ENCODE measurements at places on chromosomes 2 and 18.
A peak's percentile ranks its signal among the peaks of the same experiment; 100 is the strongest.

DNA sequence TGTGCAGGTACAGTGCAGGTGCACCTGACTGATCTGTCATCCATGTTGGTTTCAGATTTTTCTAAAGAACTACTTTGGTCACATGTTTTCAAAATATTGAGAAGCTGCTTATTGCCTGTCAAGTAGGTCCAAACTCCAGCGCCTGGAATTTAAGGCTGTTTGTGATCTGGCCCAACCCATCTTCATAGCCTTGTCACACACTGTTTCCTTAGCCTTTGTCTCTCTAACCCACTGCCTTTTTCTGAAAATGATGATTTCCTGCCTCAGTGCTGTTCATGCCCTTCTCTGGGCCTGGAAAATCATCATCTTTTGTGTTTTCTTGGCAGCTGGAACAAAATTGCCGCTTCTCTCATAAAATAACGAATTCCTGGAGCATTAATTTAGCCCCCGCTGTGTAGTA lies 7.2 kb downstream of the LIMS1 start:
- DNase-seq: no peak

DNA sequence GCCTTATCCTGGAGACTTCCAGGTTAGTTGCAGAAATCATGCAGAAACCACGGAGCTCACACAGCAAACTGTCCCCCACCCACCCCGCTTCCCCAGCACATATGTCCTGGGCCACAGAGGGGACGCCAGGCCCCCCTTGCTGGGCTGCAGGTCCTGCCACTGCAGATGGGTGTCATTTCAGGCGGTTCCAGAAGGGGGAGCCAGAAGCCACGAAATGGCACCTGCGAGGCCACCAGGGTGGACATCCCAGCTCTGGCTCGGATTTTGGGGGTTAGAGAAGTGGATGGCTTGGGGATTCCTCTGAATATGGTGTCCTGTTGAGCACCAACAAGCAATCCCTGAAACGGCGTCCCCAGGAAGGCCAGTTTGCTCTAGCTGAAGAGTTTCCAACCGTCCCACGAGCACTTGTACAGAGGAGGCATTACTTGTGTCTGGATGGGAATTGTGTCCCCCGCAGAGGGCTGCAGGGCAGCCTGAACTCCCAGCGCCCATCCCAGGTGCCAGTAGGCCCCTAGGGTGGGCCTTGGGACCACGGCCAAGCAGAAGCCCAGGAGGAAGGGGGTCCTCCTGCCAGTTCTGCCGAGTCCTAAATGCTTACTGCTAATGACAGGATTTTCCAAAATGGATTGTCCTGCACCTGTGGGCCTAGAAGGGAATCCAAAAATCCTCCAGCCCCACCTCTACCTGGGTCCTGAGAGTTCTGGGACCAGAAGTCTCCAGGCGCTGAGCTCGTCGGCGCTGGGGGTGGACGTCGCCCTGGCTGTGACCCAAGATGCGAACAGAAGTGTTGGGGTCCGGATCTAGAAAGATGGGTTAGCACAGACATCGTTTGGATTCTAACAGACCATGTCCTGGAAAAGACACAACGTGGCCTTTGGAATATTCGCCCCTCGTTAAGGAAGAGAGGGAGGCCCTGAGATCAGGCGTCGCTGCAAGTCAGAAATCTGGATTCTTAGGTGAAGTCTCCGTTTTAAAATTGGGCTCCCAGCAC lies 14.6 kb upstream of the NFATC1 start:
- peak; percentile 68 for DNase-seq

DNA sequence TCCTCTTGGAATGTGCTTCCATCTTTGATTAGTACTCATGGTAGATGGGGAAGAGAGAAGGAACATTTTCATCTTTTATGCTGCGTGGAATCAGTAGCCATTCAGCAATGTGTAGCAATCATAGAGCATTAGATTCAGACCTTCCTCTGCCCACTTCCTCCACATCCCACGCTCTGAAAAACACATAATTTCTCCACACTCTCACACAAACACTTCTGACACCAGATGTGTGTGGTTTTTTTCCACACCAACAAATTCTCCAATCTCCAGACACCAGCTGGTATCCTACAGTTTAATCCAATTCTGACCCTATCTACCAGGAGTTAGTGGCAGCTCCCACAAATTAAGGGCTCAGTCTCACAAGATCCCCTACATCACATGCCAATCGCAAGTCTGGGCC lies 103.3 kb downstream of the AOX1 start:
- DNase-seq: no peak

DNA sequence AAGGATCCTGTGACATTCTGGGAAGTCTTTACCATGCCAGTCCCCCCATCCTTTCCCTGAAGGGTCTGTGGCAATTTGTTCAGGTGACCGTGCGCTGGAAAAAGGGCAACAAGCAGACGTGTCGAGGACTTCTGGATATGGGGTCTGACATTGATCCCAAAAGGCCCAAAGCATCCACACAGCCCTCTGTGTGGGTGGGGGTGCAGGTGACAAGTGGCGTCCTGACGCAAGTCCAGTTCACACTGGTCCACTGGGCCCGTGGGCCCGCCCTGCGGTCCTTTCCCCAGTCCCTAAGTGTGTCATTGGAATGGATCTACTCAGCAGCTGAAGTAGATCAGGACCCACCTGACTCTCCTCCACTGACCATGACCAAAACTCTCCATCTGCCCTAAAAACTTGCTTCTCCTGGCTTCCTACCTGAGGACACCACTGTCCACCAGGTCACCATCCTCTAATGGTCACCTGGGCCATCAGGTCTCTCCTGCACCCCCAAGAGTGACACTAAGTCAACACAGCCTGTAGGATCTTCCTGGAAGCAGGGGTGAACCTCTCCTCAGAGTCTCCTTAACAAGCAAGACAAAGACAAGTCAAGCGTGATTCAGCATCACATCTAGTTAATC lies 85.6 kb upstream of the SLC66A3 start:
- DNase-seq: no peak

DNA sequence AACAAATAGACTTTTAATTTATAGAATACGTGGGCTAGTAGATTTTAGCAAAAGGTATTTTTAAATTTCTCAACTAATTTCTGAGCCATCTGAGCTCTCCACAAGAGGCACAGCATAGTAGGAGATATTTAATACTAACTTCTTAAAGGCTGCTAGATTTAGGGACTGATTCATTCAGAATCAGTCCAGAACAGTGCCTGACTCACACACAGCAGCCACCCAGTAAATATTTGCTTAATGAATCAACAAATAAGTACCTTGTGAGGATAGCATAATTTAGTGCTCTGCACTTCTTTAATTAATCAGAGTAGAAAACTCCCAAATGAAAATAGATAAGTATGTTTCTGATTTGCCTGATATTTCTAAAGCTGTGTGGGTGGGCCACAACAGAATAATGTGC lies 35.6 kb upstream of the SYT4 start:
- DNase-seq: no peak

- no peak for DNase-seq
Observed at GRCh38 chr2:17857021-17857420, 21.4 kb upstream of the KCNS3 start.

DNA sequence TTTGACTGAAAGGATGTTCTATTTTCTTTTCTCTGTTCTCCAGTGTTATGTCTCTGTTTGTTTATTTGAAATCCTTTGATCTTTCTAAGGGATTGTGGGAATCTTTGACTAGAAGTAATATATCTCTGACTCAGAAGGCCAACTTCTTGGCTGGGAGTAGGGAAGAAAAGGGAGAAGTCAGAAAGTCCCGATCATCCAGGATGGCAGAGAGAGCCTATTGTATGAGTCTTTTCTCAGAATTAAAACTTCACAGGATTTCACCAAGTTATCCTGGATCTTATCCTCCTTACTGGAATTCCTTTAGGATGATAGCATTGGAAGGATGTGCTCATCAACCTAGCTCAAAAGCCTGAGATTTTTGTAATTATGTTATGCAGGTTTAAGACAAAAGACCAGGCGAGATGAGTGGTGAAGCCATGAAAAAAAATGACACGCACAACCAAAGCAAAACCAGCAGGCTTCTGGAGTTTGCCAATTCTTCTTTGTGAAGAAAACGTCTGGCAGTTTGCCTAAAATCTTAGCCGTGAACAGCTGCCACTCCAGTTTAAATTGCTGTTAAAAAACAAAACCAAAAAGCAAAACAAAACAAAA lies 383.6 kb upstream of the SMIM21 start:
- DNase-seq: no peak

DNA sequence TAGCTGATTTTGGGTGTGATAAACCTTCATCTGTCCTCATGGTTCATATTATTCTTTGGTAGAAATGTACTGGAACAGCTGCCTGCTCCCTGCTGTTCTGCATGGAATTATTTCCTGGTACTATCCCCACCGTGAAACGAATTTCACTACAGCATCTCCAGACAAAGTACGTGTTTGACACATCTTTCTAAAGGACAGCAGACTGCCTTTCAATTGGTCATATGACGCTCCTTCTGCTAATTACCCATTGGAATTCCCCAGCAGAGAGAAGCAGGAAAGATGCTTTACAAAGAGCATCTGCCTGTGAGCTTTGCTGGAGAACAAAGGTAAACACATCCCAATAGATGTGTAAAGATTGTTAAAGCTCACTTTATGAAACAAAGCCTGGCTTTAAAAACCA lies 4.4 kb upstream of the RFX8 start:
- DNase-seq: no peak

GRCh38 chr2:9558948-9559381 lies 3.3 kb upstream of the ADAM17 start:
- DNase-seq: no peak

- DNase-seq: no peak
Observed at GRCh38 chr18:58562146-58562998, 66.5 kb downstream of the ALPK2 start.

DNA sequence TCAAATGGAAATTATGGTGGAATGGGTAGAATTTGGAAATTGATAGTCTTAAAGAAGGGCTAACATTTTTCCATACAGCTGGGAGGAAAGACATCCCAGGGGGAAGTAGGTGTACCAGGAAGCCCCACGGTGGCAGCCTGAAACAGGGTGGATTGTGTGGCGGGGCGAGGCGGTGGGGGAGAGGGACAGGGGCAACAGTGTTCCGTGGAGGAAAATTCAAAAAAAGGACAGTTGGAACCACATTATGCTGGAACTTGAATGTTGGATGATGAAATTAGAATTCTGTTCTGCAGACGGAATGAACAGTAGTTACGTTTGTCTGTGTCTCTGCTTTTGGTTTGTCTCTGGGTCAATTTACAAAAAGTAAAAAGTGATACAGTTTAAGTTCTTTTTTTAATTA lies 10.6 kb upstream of the CIB4 start:
- no peak for DNase-seq

DNA sequence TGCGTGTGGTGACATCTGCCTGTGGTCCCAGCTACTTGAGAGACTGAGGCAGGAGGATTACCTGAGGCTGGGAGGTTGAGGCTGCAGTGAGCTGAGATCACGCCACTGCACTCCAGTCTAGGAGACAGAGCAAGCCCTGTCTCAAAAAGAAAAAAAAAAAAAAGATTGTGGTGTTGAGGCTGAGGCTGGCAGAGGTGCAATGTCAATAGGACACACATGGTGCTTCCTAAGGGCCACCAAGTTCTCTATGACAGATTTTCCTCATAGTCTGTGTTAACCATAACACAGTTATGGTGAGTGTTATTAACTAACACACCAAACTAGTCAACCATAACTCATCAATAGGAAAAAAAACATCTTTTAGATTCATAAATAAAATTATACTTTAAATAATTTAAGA lies 494.4 kb downstream of the TMX3 start:
- DNase-seq: no peak

- peak; percentile 8 for DNase-seq
Observed at GRCh38 chr18:3612315-3612714, 162.3 kb downstream of the TGIF1 start.

GRCh38 chr2:14745288-14746076 lies 113.0 kb downstream of the LRATD1 start:
- no peak for DNase-seq

- DNase-seq: no peak
Observed at GRCh38 chr2:109049022-109049421, 60.0 kb upstream of the EDAR start.

GRCh38 chr2:72887032-72887739 lies at the start of gene SPR:
TSS of gene SPR (plus strand) at chr2:72887408. CDS start at chr2:72887433, 25 bp downstream.
- peak; percentile 40 for DNase-seq

DNA sequence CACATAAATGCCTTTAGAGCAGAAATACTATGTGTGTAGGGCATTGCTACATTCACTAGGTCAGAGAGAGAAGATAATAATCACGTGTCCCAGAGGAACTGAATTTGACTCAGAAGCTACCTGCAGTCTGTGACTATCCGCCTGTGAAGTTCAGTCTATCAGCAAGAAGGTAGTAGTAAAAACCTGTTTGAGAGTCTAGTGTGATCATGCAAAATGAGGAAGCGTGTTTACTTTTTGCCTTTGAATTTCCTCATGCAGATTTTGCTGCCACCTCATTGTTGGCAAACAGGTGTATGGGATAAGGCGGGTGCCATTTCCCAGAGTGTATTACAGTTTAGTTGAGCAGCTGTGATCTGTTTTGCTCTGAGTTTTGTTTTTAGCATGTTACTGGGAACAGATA lies 403.9 kb upstream of the FANCL start:
- no peak for DNase-seq

Measured in CD4-positive, alpha-beta T cell treated with Interleukin-1 beta for 1 hour (primary cell).